Activated T-helper 17 cell treated with anti-CD3 and anti-CD28 coated beads, Interleukin-2, amount 50 U/mL, for 72 hours (primary cell): ENCODE measurements at places on chromosomes 2 and 18. TPM values are rescaled to one million over a fixed set of nuclear protein-coding genes. Genes with fewer than 3 reads are reported as not detected.

Gene REEP1
- total RNA-seq = 0.11 TPM

Gene TUBA4A
- total RNA-seq = 347 TPM

Gene IL36G
- not detected for total RNA-seq

Gene WBP1
- 48.5 TPM for total RNA-seq

Gene RAX
- total RNA-seq = not detected

Gene FIGLA
- not detected for total RNA-seq

Gene ELOA2
- total RNA-seq = not detected

Gene ZDBF2
- 42.8 TPM for total RNA-seq

Gene L3MBTL4
- 0.19 TPM for total RNA-seq

Gene RNF144A
- 29.2 TPM for total RNA-seq

Gene MRPL19
- total RNA-seq = 69.2 TPM
